ENCODE measurements at places on chromosomes 12 and 14.
A peak's percentile ranks its signal among the peaks of the same experiment; 100 is the strongest.

GRCh38 chr12:19778797-19779196 lies 339.5 kb downstream of the AEBP2 start:
- no peak for DNase-seq

GRCh38 chr12:118827606-118828005 lies 153.7 kb upstream of the SRRM4 start:
- no peak for DNase-seq

DNA sequence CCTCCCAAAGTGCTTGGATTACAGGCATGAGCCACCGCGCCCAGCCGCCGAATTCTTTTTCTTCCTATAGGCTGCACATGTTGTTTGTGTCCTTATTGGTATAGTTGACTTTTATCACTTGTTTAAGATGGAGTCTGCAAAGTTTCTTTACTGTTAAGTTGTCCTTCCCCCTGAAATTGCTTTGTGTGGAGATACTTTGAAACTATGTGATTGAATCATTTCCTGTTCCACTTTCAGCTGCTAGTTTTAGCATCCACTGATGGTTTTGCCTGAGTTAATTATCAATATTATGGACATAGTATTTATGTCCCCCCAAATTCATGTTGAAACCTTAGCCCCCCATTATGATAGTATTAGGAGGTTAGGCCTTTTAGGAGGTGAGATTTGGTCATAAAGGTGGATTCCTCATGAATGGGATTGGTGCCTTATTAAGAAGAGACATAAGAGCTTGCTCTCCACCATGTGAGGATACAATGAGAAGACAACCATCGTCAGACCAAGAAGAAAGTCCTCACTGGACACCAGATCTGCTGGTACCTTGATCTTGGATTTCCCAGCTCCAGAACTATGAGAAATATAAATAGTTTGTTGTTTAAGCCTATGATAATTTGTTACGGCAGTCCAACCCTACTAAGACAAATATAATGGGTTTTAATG lies 34.9 kb downstream of the PPHLN1 start:
- DNase-seq: no peak

GRCh38 chr14:102222009-102222575 lies 82.4 kb downstream of the WDR20 start:
- no peak for DNase-seq

GRCh38 chr14:90523961-90524875 lies 127.4 kb downstream of the CALM1 start:
- DNase-seq: no peak

DNA sequence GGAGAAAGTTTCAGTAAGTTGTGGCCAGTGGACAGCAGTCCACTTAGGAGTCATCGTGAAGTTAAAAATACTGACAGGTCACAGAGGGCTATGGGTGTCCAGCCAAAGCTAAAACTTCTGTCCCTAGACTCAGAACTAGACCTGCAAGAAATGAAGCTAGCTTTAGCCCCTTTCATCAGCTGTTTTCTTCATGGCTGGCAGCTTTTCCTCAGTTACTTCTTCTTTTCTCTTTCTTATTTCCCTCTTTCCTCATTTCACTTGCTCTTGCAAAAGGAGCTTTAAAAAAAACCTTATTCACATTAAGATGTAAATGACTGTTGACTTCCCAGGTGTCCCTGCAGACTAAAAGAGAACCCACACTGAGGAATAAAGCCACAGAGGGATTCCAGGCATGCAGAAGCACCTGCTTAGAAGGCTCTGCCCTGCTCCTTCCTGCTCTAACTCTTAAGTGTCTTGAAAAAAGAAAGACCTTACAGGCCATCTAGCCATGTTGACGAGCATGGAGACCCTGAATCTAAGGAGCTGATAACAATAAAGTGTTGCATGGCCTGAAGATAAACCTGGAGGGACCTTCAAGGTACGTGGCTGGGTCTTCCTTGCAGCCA lies 69.7 kb upstream of the CCND2 start:
- peak; percentile 69 for DNase-seq

DNA sequence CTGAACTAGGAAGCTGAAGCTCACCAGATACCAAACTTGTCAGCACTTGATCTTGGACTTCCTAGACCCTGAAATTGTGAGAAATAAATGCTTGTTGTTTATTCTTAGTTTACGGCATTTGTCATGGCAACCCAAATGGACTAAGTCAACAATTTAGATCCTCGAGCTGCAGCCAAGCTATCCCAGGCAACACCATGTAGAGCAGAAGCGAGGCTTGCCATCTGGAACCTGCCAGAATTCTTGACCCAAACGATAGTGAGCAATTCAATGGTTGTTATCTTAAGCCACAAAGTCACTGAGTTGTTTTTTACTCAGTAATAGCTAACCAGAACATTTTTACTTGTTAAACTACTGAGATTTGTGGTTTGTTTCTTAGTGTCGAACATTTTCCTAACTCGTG lies 458.5 kb upstream of the FLRT2 start:
- DNase-seq: no peak

- no peak for DNase-seq
These were observed 30.5 kb downstream of the ZFHX2 start for GRCh38 chr14:23520899-23521533.

GRCh38 chr12:53951577-53952334 lies 2.9 kb upstream of the HOXC12 start:
- DNase-seq: no peak

DNA sequence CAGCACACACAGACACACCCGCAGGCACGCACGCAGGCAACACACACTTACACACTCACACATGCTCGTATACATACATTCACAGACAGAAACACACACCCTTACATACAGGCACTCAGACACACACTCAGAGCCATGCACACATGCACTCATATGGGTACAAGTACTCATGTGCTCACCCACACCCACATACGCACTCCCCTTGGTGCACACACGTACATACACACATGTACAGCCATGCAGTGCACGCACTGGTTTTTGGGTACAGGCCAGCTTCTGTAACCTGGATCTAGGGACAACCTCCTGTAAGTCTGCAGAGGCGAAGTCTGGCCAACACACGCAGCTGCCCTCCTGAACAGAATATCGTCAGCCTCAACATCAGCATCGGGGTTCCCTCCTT lies 221.3 kb upstream of the RTL1 start:
- no peak for DNase-seq

DNA sequence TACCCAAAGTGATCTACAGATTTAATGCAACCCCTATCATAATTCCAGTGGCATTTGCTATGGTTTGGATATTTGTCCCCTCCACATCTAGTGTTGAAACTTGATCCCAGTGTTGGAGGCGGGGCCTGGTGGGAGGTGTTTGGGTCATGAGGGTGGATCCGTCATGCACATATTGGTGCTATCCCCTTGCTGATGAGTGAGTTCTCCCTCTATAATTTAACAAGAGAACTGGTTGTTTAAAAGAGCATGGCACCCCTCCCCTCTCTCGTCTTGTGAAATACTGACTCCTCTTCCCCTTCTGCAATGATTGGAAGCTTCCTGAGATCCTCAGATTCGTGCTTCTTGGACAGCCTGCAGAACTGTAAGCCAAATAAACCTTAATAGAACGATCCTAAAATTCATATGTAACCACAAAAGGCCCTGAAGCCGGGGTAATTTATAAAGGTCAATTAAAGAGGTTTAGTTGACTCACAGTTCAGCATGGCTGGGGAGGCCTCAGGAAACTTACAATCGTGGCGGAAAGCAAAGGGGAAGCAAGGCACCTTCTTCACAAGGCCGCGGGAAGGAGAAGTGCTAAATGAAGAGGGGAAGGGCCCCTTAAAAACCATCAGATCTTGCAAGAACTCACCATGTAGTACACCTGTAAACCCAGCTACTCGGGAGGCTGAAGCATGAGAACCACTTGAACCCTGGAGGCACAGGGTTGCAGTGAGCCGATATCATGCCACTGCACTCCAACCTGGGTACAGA lies 41.2 kb downstream of the SLC39A9 start:
- DNase-seq: no peak

DNA sequence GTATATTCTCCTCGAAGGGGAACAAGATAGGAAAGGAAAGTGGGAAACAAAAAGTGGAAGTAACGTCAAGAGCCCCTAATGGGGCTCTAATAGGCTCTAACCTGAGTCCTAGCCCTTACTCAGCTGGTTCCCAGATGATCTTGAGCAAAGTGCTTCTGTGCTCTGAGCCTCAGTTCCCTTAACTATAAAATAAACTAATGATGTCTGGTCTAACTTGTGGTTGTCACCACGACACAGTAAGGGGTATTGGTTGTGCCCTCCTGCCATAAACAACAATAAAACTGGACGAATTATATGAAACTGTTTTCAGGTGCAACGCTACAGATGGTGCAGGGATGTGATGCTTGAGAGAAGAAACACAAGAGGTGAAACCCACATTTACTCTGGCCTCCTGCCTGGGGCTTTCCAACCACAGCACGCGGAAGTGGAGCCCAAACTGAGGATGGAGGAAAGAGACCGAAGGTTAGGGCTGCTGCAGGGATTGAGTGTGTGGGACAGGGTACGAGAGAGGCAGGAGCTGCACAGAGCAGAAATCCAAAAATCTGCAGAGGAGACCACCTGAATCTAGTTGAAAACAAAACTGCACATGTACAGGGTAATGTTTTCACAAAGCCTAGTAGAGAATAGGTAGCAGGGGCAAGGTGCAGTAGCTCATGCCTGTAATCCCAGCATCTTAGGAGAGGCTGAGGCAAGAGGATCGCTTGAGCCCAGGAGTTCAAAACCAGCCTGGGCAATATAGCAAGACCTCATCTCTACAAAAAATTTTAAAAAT lies 45.6 kb upstream of the BCL2L14 start:
- DNase-seq: no peak

DNA sequence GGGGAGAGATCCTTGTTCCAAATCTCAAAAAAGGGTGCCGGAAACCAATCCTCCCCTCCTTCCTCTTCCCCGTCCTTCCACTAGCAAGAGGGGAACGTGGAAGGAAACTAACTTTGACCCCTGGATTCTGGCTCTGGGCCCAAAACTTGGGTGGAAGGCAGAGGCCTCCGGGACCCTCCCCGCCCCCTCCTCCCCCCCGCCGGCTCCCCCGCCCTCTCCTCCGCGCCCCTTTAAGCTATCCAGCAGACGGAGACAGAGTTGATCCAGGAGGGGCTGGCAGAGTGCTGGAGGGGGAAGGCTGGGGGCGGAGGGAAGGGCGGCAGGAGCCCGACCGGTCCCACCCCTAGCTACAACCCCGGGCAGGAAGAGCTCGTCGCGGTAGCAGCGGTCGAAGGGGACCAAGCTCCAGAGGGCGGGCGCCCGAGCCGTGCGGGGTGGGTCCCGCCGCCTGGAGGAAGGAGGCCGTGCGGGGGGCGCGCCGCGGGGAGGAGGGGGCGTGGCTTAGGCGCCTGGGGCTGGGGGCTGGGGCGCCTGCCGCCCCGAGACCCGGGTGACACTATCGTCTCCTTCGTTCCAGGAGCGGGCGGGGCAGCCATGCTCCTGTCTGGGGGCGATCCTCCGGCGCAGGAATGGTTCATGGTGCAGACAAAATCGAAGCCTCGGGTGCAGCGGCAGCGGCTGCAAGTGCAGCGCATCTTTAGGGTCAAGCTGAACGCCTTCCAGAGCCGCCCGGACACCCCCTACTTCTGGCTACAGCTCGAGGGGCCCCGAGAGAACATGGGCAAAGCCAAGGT lies at the start of gene NYNRIN:
NYNRIN (plus strand) TSS at position 351 of the 794 bp plus-strand sequence; CDS start at position 595, 244 bp downstream.
- no peak for DNase-seq

DNA sequence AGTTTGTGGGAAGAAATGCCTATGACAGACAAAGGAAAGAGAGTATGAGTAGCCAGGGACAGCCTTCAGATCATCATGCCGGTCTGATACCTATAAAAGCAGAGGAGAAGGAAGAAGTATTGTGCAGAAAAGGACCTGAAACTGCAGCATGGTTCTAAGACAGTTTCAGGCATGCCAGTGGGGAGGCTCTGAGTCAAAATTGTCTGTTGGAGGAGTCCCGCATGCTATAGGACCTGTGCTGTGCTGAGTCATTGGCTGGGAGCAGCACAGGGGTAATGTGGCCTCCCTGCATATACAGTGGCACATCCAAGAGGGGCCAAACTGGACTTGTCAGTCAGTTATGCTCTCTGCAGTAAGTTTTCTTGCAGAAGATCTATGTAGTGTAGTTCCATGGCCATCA lies 40.7 kb downstream of the NEUROD4 start:
- DNase-seq: no peak

DNA sequence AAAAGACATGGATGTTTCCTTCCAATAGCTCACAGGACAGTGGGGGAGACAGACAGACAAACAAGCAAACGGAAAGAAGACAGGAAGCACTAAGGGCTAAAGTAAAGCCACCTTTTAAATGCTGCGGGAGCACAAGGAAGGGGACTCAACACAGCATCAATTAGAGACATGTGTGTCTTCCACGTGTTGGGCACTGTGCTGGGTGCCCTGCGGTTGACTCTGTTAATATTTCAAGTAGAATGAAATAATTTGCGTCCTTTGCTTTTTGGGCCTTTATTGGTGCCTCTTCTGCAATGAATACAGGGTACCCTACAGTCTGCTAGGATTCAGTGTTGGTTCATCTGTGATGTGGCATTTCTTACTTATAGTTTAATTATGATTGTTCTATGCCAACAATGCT lies 90.9 kb upstream of the CPM start:
- DNase-seq: no peak

DNA sequence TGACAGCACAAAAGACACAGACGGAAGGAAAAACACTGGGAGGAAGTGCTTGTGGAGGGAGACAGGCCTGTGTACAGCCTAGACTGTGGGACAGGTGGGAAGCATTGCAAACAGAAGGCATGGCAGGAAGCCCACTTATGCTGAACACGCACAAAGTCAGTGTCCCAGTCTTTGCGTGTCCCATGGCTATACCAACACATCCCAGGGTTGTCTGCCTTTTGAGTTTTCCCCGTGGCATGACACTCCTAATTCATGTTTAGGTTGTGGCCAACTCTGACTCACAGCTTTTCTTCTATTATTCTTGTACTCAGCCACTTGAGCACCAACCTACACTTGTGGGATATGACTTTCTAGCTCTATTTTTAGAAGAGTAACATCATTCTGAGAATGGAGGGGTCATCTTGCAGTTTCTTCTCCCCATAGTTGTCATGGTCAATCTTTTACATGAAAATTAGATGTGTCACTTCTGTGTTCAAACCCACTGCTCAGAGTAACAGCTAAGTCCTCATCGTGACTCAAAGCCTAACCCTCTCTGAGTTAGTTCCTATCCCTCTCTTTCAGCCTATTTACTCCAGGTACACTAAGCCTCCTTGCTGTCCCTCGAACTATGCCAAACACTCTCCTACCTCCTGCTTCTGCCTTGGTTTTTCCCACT lies 27.5 kb upstream of the JPH4 start:
- no peak for DNase-seq

- DNase-seq: no peak
These were observed 41.5 kb downstream of the FAM186A start for GRCh38 chr12:50354908-50355307.

DNA sequence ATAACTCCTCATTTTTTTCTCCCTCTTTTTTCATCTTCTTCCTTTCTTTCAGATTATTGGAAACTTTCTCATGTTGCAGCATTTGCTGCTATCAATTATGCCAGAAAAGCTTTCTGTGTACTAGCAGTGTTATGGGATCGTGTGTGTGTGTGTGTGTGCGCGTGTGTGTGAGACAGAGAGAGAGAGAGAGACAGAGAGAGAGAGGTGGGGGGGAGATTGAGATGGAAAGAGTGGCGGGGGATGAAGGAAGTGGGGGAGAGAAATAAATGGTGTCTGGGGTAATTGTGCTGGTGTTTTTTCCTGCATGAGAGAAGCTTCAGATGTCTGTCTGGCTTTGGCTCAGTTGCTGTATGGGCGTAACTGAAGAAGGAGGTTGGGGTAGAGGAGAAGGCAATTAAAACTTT lies 268.9 kb downstream of the RAD51B start:
- DNase-seq: no peak

GRCh38 chr12:132391326-132392041 lies 62.1 kb upstream of the GALNT9 start:
- DNase-seq: no peak

- no peak for DNase-seq
These were observed 612.5 kb downstream of the FSCB start for GRCh38 chr14:43894534-43894933.

Data from GF-D8 (cell line).